Stimulated activated CD8-positive, alpha-beta memory T cell treated with anti-CD3 and anti-CD28 coated beads, Interleukin-7, amount 100 ng/mL, for 1 hour (primary cell): ENCODE measurements at places on chromosomes 7 and 10.
A peak's percentile ranks its signal among the peaks of the same experiment; 100 is the strongest.

GRCh38 chr10:45545150-45545549, 127.4 kb downstream of the ZFAND4 start:
- no peak for DNase-seq

DNA sequence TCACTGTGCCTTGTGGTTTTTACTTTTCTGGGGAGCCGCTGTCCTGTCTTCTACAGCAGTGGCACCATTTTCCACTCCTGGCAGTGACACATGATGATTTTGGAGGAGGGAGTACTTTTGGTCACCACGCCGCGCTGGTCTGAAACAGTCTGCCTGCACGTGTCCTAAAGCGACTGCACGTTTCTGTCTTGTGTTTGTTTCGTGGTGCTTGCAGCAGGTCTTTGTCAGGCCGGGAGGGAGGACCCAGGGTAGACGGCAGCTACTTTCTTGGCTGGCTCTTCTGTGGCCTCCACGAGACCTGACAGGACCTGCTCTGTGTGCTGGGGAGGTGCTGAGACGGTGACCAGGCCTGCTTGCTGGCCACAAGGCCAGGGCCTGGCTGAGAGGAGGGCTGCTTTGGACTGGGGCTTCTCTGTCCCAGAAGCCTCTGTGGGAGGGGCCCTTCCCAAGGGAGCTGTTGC, 82.0 kb downstream of the GLRX3 start:
- no peak for DNase-seq

GRCh38 chr10:5530846-5531557, 6.2 kb downstream of the CALML3 start:
- no peak for DNase-seq

GRCh38 chr7:77415476-77415822, 700 bp downstream of the GSAP start:
- no peak for DNase-seq

DNA sequence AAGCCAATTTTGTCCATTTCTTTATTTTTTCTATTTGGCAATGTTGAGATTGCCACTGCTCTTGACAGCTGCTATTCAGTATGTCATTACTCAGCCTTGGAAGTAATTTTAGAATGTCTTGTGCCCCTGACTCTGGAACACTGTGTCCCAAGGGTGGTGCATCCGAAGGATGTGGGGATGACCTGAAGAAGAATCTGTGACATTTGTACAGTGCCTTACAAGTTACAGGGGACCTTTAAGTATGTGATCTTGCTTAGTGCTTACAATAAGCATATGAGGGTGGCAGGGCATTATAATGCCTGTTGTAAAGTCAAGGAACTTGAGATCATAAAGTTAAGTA, 239.5 kb downstream of the REEP3 start:
- no peak for DNase-seq

DNA sequence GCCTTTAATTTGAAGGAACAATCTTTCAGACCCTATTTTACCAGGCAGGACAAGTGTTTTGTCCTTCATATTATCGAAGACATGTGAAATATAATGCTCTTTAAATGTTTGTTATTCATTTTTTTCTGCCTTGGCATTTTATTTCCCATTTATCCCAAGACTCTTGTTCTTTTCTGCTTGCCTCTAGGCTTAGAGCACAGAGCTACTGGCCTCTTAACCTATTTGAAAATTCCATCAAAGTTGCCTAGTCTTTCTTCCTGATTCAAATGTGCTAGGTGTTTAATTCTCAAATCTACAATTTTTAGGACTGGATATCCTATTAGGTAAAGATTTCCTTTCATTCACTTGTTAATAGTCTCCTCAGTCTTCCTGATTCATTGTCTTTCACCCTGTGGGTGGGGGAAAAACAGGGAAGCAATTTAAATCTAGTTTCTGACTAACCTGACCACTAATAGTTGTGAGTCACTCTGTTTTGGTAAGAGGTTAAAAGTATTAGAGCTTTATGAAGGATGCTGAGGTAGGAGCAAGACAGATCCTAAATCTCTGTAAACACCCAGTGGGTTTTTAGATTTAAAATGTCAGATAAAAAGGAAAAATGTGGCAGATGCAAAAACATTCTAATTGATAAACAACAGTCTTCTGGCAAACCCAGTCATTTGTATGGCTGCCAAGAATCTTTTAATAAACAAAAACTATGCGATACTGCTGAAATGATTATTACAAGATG, 1.5 kb downstream of the LIPK start:
- DNase-seq: no peak

GRCh38 chr7:158821171-158822031, 7.9 kb downstream of the ESYT2 start:
- DNase-seq: no peak

DNA sequence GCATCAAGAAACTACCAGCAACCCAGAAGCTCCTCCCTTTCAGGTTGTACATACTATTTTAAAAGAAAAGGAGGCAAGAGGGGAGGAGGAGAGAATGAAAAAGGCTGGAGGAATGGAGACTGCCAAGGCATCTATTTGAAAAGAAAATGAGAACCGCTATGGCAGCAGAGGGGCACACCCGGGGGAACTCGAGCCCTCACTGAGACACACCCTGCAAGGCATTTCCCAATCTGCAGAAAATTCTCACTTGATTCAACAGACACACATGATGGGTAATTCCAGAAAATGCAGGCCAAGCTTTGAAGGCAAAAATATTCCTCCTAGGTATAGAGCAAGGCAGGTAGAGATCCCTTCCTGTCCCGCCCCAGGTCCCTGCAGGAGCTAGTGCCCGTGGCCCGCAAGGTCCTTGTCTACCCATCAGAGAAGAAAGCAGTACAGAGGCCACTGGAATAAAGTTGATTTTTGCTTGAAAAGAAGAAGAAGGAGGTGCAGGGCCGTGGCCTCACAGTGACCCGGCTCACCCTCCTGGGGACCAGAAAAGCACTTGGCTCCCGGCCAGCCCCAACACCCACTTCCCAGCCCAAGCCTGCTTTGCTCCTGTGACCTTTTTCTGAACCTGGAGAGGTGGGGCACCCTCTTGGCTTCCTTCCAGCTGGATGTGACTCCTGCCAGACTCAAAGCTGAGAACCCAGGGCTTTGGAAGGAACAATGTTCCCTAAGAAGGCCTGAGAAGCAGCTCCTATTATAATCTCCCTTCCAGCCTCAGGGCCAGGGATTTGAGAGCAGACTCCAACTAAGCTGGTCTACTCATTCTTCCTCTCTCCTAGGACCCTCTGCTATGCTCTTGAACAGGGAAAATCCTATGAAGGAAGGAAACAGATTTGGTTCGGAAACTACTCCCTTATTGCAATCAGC, 6.2 kb upstream of the PIK3CG start:
- DNase-seq: no peak

DNA sequence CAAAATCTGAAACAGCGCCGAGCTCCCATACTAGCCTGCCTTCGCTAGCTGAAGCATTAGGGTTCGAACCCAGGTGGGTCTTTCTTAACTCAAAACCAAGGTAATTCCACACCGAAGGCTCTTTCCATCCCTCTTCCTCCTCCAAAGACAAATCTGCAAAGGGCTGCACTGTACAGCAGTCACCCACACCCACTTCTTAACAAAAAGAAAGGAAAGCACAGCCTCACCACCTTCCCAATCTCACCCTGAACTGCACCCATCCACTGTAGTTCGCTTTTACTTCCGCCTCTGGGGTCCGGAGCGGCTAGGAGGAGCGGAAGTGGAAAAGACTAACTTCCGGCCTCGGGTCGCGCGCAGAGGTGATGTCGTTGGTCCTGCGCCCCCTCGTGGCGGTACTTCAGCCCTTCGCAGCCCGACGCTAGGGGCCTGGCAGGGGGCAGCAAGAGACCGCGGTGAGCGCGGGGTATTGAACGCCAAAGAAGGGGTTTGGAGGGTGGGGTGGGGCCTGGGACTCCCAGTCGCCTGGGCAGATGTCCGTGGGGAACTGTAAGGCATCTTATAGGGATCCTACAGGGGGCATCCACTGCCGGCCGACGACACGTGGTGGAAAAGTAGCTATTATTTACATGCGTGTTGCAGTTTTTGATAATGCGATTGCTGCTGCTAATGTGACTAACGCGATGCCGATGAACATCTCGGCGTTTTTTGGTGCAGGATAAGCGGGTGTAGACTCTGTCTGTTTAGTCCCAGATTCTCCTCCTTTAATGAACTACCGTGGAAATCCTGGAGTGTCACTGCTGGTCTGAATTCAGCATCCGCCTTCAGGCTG, at the start of gene MTERF1:
Gene MTERF1 (minus strand): TSS at position 290 of the 829 bp plus-strand sequence. CDS start 619 bp downstream, outside the sequence.
- DNase-seq: peak; percentile 89

- DNase-seq: no peak
These were observed 11.1 kb upstream of the ACSL5 start for GRCh38 chr10:112362833-112363232.

DNA sequence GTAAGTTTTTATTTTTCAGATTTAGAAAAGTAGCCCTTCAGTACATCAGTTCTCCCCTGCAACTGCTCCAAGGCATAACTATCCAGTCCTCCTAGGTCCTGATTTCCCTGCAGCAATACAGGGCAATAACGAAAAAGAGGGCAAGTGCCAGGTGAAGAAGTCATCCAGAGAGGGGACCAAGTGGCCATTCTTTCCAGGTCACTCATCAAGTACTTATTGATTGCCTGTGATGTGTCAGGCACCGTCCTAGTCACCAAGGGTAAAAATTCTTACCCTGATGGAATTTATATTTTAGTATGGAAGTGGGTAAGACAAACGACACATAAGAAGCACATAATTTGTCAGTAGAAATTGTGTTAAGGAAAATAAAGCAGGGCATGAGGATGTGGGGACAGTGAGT, 67.1 kb upstream of the GSDME start:
- no peak for DNase-seq

DNA sequence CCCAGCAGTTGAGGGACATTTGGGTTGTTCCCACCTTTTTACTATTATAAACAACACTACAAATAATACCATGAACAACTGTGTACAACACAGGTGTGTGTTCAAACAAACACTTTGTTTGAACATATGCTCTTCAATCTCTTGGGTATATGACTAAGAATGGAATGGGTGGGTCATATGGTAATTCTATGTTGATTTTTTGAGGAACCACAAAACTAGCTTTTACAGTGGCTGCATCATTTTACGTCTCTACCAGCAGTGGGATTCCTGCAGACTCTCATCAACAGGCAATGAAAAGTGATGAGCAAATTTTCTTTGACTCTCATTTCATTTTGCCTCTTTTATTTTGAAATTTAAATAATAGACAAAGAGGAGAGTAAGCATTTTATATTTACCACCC, 116.9 kb upstream of the KLF14 start:
- DNase-seq: no peak

DNA sequence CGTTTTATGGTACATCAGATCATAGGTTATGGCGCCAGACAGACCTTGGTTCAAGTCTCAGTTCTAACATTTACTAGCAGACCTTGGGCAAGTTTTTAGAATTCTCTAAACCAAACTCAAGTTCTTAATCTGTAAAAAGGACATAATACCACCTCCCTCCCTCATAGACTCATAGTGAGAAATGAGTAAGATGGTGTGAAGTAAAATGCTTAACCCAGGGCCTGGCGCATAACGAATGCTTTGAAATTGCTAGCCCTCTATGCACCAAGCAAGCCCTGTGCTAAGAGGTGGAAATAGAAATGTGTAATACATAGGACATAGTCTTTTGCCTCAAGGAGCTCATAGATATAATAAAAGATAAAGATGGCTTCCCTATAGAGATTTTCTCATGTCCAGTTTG, 17.7 kb upstream of the SLC35B4 start:
- DNase-seq: no peak

DNA sequence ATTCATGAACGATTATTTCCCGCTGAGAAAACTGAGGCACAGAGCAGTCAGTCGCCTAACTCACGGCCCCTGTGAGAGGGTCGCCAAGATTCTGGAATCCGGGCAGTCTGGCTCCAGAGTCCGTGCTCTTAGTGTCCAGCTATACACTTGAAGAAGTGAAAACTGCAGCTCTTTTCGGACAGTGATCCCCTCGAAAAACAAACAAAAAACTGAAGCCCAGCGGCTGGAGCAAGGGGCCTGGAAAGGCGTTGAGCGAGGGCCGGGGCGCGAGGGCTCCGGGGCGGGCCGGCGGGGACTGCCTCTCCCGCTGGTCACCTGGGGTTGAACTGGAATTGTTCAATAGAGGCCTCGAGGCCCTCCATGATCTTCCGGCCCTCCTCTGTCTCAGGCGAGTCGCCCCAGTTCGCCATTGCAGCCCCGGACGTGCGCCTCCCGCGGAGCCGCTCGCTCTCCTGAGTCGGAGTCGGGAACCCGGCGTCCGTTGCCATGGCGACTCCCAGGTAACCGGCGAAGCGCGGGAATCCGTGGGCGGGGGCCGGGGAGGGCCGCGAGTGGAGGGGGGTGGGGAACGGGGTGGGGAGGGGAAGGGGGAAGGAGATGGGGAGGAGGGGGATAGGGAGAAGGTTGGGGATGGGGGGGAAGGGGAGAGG, 881 bp downstream of the C10orf67 start:
- no peak for DNase-seq

GRCh38 chr7:124596881-124597280, 168.7 kb downstream of the GPR37 start:
- DNase-seq: no peak

DNA sequence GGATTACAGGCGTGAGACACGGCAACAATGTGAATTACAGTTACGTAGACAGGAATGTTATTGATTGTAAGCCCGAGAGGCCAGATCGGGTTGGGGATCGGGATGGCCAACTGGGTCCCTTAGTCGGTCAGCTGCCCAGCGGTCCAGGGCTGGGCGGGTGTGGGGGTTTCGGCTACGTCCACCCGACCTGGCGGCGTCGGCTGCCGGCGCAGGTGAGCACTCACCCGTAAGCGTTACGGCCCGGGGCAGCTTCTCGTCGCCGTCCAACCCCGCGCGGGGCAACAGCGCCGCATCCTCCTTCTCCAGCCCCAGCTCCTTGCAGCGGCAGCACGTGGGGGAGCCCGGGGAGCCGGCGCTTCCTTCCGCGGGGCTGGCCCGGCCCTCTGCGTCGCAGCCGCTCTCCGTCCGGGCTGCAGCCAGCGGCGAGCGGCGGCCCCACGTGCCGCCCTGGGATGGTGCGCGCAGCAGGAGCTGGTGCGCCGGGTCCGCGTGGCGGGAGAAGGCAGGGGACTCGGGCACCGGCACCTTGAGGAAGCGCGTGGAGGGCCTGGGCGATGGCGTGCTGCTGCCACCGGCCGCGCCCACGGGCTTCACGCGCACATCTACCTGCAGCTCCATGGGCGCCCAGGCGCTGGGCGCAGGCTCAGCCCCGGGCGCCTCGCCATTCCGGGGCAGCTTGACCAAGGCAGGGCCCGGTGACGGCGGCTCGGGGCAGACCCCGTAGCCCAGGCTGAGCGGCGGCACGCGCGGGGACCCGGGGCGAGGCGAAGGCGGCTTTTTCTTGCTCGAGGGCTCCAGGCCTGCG, 609 bp downstream of the KLRG2 start:
- DNase-seq: no peak

- no peak for DNase-seq
These were observed 222.0 kb downstream of the BICC1 start for GRCh38 chr10:58734664-58735063.

- DNase-seq: no peak
These were observed 145.6 kb upstream of the GALNT17 start for GRCh38 chr7:70986297-70986696.
